ENCODE measurements at places on chromosomes 3 and 15. TPM values are rescaled to one million over a fixed set of nuclear protein-coding genes. Genes with fewer than 3 reads are reported as not detected.

- DNase-seq: no peak
Observed at GRCh38 chr15:91769476-91769875, 84.0 kb upstream of the SLCO3A1 start.

DNA sequence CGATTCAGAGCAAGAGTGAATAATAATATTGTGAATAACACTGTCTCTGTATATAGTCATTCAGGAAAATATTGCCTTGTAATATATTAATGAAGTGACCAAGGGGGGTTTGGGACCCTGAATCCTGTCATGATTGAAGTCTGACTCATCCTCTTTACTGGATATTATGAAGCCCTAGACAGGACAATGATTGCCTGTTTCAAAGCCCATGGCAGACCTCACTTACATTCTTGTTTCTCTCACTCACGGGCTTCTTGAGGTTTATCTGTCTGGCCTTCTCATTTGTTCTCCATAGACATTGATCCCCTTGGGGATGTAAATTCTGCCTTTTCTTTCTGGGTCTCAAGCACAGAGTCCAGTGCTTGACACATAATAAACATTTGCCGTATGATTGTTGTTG lies 449.3 kb upstream of the THRB start:
- DNase-seq: peak; percentile 23

GRCh38 chr3:11099306-11099705 lies 55.0 kb upstream of the HRH1 start:
- DNase-seq: no peak

DNA sequence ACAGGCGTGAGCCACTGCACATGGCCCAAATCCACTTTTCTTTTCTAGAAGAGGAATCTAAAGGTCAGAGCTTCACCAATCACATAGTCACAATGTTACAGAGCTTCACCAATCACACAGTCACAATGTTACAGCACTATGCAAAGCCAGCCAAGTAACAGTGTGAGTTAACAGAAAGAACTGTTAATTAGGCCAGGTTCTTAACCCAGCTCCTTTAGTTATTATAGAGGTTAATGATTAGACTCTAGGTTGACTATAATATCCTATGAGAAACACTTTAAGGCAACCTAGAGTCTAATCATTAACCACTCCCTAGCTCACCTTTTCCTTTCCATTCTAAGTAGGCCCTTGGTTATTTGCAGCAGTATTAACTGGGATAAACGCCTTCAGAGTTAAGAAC lies 54.0 kb downstream of the TASOR start:
- no peak for DNase-seq

DNA sequence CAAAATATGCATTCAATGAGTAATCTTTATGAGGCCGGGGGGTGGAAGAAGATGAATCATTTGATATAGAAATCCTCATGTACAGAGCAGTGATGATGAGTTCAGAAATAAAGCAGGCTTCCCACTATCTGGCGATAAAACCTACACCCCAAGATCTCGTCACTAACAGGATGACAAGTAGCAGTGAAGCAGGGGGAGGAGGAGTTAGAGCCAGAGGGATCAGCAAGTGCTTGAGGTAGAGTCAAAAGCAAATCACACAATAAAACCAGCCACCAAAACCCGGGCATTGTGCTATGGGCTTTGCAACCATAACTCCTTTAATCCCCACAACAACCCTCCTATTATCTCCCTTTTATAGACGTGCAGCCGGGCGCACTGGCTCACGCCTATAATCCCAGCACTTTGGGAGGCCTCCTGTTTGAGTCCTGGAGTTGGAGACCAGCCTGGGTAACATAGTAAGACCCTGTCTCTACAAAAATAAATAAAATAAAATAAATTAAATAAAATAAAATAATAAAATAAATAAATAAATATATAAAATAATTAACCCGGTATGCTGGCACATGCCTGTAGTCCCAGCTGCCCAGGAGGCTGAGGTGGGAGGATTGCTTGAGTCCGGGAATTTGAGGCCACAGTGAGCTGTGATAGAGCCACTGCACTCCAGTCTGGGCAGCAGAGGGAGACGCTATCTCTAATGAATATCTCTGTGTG lies 53.0 kb downstream of the STARD5 start:
- no peak for DNase-seq

GRCh38 chr3:183792976-183793375 lies 32.4 kb downstream of the MAP6D1 start:
- DNase-seq: no peak

GRCh38 chr3:185405243-185405642 lies 42.3 kb downstream of the MAP3K13 start:
- no peak for DNase-seq

- peak; percentile 21 for DNase-seq
Observed at GRCh38 chr3:67522081-67522480, 132.3 kb downstream of the SUCLG2 start.

DNA sequence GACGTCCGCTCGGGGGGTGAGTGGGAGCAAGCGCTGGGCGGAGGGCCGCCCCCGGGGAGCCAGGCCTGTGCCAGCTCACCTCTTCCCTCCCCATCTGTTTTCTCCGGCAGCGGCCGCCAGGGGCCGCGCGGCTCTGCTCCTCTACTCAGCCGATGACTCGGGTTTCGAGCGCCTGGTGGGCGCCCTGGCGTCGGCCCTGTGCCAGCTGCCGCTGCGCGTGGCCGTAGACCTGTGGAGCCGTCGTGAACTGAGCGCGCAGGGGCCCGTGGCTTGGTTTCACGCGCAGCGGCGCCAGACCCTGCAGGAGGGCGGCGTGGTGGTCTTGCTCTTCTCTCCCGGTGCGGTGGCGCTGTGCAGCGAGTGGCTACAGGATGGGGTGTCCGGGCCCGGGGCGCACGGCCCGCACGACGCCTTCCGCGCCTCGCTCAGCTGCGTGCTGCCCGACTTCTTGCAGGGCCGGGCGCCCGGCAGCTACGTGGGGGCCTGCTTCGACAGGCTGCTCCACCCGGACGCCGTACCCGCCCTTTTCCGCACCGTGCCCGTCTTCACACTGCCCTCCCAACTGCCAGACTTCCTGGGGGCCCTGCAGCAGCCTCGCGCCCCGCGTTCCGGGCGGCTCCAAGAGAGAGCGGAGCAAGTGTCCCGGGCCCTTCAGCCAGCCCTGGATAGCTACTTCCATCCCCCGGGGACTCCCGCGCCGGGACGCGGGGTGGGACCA lies 632 bp upstream of the CRELD1 start:
- DNase-seq: peak; percentile 86

- DNase-seq: no peak
Observed at GRCh38 chr3:152836269-152836668, 1.3 kb downstream of the P2RY1 start.

- DNase-seq: no peak
Observed at GRCh38 chr3:94935738-94936580, 873.1 kb downstream of the NSUN3 start.

TRPM1 gene
- total RNA-seq: not detected
